Endothelial cell (in vitro differentiated cells): ENCODE measurements at places on chromosomes 12 and 14. TPM values are rescaled to one million over a fixed set of nuclear protein-coding genes. Genes with fewer than 3 reads are reported as not detected.

- H3K4me3 ChIP-seq, result peak overlapping the region; percentile 94
- H3K36me3 ChIP-seq, result peaks cover 9% of the 10 kb centered on the region
- peaks cover 14% of the 10 kb centered on the region for H3K4me1 ChIP-seq
- H3K27ac ChIP-seq, result peak overlapping the region; percentile 95
These were observed 3.2 kb upstream of the ZNF839 start for GRCh38 chr14:102316338-102316742.

DNA sequence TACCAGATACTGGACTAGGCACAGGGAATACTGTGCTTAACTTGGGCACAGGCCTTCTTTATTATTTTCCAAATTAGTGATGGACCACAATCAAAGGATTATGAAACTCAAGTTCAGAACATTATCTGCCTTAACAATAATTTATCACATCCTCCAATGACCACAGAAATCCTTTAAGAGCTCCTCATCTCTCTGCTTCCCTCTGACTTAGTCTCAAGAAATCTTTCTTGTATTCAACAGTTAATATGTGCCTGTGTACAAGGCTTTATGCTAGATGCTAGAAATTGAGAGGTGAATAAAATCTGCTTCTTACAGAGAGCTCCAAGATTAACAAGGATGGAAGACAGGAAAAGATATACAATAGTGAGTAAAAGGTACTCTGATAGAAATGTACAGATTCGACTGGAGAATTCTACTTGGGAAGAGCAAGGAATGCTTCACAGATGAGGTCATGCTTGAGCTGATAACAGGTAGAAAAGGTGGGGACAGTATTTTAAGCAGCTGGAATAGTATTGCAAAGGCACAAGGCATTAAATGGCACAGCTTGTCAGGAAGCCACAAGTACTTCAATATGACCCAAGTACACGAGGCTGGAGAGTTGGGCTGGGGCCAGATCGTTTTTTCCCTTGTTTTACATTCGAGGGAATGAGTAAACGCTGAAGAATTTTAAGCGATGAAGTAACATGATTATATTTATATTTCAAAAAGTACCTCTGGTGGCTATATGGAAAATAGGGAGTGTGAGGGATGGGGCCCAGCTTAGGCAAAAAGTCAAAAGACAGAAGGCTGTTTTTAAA is 55.1 kb upstream of the ARID2 start:
- H3K27ac ChIP-seq, result no peak overlapping the region
- H3K4me1 ChIP-seq, result no peaks in the 10 kb centered on the region
- H3K27me3 ChIP-seq, result no peaks in the 10 kb centered on the region
- DNase-seq, result no peak
- no peaks in the 10 kb centered on the region for H3K36me3 ChIP-seq

- no peak overlapping the region for H3K4me3 ChIP-seq
- peaks cover 8% of the 10 kb centered on the region for H3K27me3 ChIP-seq
- no peak overlapping the region for H3K27ac ChIP-seq
- no peak for DNase-seq
- peaks cover 15% of the 10 kb centered on the region for H3K4me1 ChIP-seq
These were observed 75.8 kb upstream of the GPR68 start for GRCh38 chr14:91320266-91320665.

GRCh38 chr14:63562405-63562804 is 19.2 kb upstream of the PPP2R5E start:
- peaks cover 2% of the 10 kb centered on the region for H3K27me3 ChIP-seq
- no peak overlapping the region for H3K4me3 ChIP-seq
- no peaks in the 10 kb centered on the region for H3K36me3 ChIP-seq
- no peak overlapping the region for H3K27ac ChIP-seq
- no peaks in the 10 kb centered on the region for H3K4me1 ChIP-seq

DNA sequence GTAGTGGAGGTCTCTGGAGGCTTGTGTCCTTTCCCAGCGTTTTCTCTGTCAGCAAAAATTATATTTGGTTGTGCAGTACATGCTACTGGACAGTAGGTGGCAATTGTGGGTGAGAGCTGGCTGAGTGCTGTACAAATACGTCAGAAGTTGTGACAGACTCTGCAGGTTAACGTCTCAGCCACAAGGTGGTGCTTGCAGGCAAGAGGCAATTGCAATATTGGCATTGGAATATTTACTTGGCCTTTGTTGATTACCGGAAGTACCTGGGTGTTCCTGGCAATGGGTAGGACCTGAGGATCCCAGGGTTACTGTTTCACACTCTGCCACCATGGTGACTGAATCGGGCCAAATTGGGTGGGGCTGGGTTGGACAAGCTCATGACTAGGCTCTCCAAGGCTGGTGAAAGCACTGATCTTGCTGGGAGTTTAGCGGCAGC is 333.9 kb upstream of the LMO3 start:
- DNase-seq, result peak; percentile 64
- no peaks in the 10 kb centered on the region for H3K27me3 ChIP-seq
- H3K36me3 ChIP-seq, result no peaks in the 10 kb centered on the region
- no peak overlapping the region for H3K4me3 ChIP-seq

- no peaks in the 10 kb centered on the region for H3K4me1 ChIP-seq
- H3K27me3 ChIP-seq, result peaks cover 6% of the 10 kb centered on the region
- H3K27ac ChIP-seq, result no peak overlapping the region
- no peak for DNase-seq
- H3K4me3 ChIP-seq, result no peak overlapping the region
These were observed 81.5 kb downstream of the GALNT9 start for GRCh38 chr12:132247718-132248452.

- H3K4me1 ChIP-seq, result no peaks in the 10 kb centered on the region
- peaks cover 7% of the 10 kb centered on the region for H3K27me3 ChIP-seq
- peaks cover 11% of the 10 kb centered on the region for H3K36me3 ChIP-seq
- DNase-seq, result no peak
These were observed 120.3 kb downstream of the VRK1 start for GRCh38 chr14:96917442-96917963.

- H3K27me3 ChIP-seq, result peaks cover 4% of the 10 kb centered on the region
- H3K36me3 ChIP-seq, result no peaks in the 10 kb centered on the region
- no peak overlapping the region for H3K4me3 ChIP-seq
- H3K4me1 ChIP-seq, result no peaks in the 10 kb centered on the region
- DNase-seq, result no peak
- H3K27ac ChIP-seq, result no peak overlapping the region
These were observed 143.6 kb downstream of the TMEM117 start for GRCh38 chr12:43979450-43979849.

- peaks cover 11% of the 10 kb centered on the region for H3K4me1 ChIP-seq
- H3K27ac ChIP-seq, result peak overlapping the region; percentile 11
- H3K4me3 ChIP-seq, result no peak overlapping the region
- H3K27me3 ChIP-seq, result no peaks in the 10 kb centered on the region
- no peak for DNase-seq
These were observed 208.5 kb downstream of the C12orf50 start for GRCh38 chr12:87820524-87821202.

GRCh38 chr14:77708749-77709148 is 846 bp downstream of the SLIRP start:
- peaks cover 36% of the 10 kb centered on the region for H3K4me1 ChIP-seq
- H3K27ac ChIP-seq, result peak overlapping the region; percentile 62
- H3K27me3 ChIP-seq, result peaks cover 2% of the 10 kb centered on the region
- peaks cover 3% of the 10 kb centered on the region for H3K36me3 ChIP-seq
- peak overlapping the region; percentile 96 for H3K4me3 ChIP-seq
- no peak for DNase-seq

DNA sequence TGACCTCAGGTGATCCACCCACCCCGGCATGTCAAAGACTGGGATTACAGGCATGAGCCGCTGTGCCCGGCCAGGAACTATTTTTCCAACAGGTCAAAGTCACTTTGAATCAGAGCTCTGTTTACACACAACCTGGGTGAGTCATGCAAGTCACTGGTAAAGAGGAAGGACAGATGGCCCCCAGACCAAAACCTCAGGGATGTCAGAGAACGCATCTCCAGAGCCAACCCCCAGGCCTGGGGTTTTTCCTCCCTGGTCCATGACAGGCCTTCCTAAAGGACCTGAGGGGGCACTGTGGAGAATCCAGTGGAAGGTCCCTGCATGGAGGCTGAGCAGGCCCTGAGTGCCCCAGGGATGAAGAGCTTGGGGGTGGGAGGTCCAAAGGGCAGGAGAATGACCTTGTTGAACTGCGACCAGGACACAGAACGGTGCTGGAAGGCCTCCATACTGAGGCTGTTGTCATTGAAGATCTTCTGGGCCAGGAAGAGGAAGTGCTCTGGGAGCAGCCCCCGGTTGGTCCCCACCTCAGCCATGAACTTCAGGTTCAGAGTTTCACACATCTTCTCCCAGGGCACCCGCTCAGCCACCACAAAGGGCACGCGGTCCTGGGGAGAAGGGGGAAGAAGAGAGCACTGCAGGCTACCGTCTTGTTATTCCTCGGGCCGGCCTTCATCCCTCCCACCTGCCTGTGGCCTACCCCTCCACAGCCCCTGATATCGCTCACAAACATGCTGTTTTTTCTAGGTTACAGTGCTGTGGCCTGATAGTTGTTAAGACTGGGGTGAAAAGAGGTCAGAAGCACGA is 9.1 kb downstream of the STAT6 start:
- peaks cover 15% of the 10 kb centered on the region for H3K4me1 ChIP-seq
- peaks cover 39% of the 10 kb centered on the region for H3K36me3 ChIP-seq
- H3K4me3 ChIP-seq, result peak overlapping the region; percentile 37
- no peak for DNase-seq
- H3K27me3 ChIP-seq, result peaks cover 5% of the 10 kb centered on the region

DNA sequence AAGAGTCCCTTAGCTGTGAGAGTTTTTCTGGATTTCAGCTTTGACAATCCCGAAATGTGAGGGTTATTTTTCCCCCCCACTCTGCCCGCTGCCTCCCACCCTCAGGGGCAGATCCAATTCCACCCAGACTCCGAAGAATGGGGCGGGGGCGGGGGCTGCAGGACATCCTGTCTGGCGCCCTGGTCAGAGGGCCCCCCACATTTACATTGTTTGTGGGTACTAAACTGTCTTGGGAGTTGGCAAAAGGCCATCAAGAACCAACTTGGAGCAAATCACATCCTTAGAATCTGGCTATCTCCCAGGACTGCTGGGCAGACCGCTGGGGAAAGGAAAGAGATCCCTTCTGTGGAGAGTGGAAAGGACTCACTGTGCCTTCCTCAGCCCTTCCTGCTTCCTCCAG is 2.4 kb downstream of the EMP1 start:
- peaks cover 14% of the 10 kb centered on the region for H3K27me3 ChIP-seq
- H3K4me3 ChIP-seq, result peak overlapping the region; percentile 68
- peaks cover 7% of the 10 kb centered on the region for H3K36me3 ChIP-seq
- peak overlapping the region; percentile 97 for H3K27ac ChIP-seq
- DNase-seq, result no peak

DNA sequence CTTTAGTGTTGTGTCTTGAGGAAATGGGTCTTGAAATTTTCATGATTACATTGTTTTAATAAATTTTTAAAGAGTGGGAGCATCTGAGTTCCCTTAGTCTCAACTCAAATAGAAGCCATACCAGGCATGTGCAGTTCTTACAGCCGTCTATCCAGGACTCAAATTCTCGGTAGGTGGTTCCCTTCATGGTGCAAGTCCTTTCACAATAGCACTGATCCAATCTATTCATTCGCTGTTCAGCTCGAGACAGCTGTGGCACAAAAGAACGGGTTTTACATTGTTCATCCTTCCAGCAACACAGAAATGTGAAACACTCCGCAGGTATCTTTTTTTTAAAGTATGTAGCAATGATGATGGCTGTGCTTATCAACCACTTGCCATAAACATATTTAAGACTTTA is 100.2 kb downstream of the NELL2 start:
- H3K27me3 ChIP-seq, result no peaks in the 10 kb centered on the region
- H3K4me3 ChIP-seq, result no peak overlapping the region
- DNase-seq, result no peak
- H3K36me3 ChIP-seq, result no peaks in the 10 kb centered on the region
- no peak overlapping the region for H3K27ac ChIP-seq

DNA sequence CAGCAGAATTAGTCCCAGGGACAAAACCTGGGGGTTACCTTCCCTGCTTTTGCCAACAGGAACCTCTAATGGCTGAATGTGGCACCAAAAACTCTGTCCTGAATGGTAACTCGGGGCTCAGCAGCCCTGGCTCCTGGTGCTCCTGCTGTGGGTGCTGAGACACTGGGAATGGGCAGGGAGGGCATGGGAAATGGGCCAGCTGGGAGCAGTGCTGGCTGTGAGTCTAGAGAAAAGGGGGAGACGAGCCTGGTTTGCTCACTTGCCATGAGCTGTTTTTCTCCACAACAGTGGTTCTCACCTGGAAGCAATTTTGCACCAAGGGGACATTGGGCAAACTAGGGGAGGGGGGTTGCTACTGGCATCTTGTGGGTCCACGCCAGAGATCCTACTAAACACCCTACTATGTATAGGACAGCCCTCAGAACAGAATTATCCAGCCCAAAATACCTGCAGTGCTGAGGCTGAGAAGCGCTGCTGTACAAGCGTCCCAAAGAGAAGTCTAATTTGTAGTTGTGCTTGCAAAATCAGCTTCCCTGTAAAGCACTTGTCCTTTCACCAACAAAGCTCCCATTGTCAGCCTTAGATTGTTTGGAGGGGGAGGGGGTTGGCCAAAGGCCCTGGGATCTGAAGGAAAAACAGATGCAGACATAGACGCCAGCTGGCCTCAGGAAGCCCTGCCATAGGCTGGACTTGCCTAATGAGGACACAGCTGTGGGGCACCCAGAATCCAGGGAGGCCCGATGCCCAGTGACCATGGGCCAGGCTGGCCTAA is 3.6 kb downstream of the LRRC74A start:
- no peaks in the 10 kb centered on the region for H3K36me3 ChIP-seq
- DNase-seq, result peak; percentile 19
- H3K27me3 ChIP-seq, result no peaks in the 10 kb centered on the region
- no peak overlapping the region for H3K27ac ChIP-seq
- H3K4me1 ChIP-seq, result peaks cover 13% of the 10 kb centered on the region
- H3K4me3 ChIP-seq, result no peak overlapping the region

GRCh38 chr14:105209646-105210045 is 28.5 kb upstream of the NUDT14 start:
- no peak for DNase-seq
- H3K27me3 ChIP-seq, result peaks cover 7% of the 10 kb centered on the region
- H3K27ac ChIP-seq, result no peak overlapping the region
- H3K4me3 ChIP-seq, result no peak overlapping the region
- peaks cover 4% of the 10 kb centered on the region for H3K36me3 ChIP-seq

DNA sequence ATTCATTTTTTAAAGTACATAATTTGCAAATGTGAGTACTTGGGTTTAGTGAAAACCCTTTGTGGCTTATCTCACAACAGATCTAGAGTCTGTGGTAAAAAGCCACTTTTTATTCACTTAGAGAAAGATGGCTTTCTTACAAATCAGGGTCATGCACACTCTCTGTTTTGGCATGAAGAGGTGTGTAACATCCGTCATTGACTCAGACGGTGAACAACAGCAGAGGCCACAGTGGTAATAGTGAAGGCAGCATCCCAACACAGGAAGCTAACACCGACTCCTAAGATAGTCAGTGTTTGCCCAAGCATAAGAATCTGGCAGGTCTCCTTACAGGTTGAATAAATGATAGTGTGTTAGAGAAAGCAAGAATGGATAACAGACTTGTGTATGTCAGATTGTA is 593.0 kb downstream of the SOX5 start:
- H3K36me3 ChIP-seq, result no peaks in the 10 kb centered on the region
- no peak for DNase-seq
- no peaks in the 10 kb centered on the region for H3K4me1 ChIP-seq
- H3K4me3 ChIP-seq, result no peak overlapping the region
- H3K27me3 ChIP-seq, result no peaks in the 10 kb centered on the region
- no peak overlapping the region for H3K27ac ChIP-seq

- no peak overlapping the region for H3K27ac ChIP-seq
- H3K36me3 ChIP-seq, result peaks cover 33% of the 10 kb centered on the region
- DNase-seq, result no peak
- no peak overlapping the region for H3K4me3 ChIP-seq
- peaks cover 10% of the 10 kb centered on the region for H3K4me1 ChIP-seq
These were observed 23.9 kb upstream of the TEX22 start for GRCh38 chr14:105374389-105374788.

COX8C gene
- not detected for total RNA-seq

TUBA1A gene
- total RNA-seq, result 924 TPM
